ENCODE measurements at places on chromosomes 3 and 15. TPM values are rescaled to one million over a fixed set of nuclear protein-coding genes. Genes with fewer than 3 reads are reported as not detected.

- DNase-seq, result no peak
Measured at GRCh38 chr15:38149315-38149714, 103.3 kb upstream of the SPRED1 start.

GRCh38 chr15:98965597-98965996 is 42.0 kb downstream of the PGPEP1L start:
- no peak for DNase-seq

Gene CNTN3
- not detected for total RNA-seq

Gene CPNE9
- total RNA-seq, result 0.60 TPM

Gene PLA2G4D
- total RNA-seq, result not detected
